ENCODE measurements at places on chromosomes 5 and 9. TPM values are rescaled to one million over a fixed set of nuclear protein-coding genes. Genes with fewer than 3 reads are reported as not detected.

The HTR4 gene
- not detected for total RNA-seq

The DCTN3 gene
- 103 TPM for total RNA-seq

The MYMK gene
- not detected for total RNA-seq

The LECT2 gene
- total RNA-seq: not detected

The CERCAM gene
- 32.0 TPM for total RNA-seq

The C9orf43 gene
- total RNA-seq: 0.57 TPM

The FOXE1 gene
- 2.3 TPM for total RNA-seq

The OLFM1 gene
- total RNA-seq: 10.5 TPM

All from A549 treated with dexamethasone at 1 μM for 4 hours (cell line).